ENCODE measurements at places on chromosomes 4 and X.

GRCh38 chr4:152109531-152110509 is 349.0 kb upstream of the GATB start:
- no peak for DNase-seq

GRCh38 chrX:17185431-17185830 is 189.6 kb upstream of the NHS start:
- DNase-seq, result no peak

GRCh38 chr4:80049402-80049801 is 23.6 kb downstream of the ANTXR2 start:
- DNase-seq, result peak; percentile 55

- DNase-seq, result no peak
Measured at GRCh38 chrX:145609951-145610511, 207.6 kb upstream of the SLITRK2 start.

GRCh38 chrX:39766085-39766726 is 331.6 kb downstream of the BCOR start:
- DNase-seq, result no peak

DNA sequence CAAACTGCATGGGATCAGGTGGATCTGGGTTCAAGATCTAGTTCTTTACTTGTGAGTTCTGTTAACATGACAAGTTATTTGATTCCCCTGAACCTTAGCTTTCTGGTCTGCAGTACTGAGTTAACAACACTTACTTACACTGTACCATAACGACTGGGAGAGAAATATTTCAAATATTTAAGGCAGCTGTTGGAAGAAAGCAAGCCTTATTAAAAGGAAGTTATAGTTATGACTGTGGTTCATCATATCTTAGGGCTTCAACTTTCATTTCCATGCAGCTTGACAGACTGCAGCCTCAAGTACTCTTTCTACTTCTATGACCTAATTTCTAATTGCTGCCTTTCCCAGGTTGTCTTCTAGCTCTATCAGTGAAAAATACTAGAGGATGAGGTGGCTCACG is 40.0 kb upstream of the PDGFRA start:
- DNase-seq, result no peak

- DNase-seq, result no peak
Measured at GRCh38 chrX:94178145-94178788, 504.3 kb downstream of the FAM133A start.

- DNase-seq, result no peak
Measured at GRCh38 chrX:22090181-22090580, 58.1 kb downstream of the PHEX start.

DNA sequence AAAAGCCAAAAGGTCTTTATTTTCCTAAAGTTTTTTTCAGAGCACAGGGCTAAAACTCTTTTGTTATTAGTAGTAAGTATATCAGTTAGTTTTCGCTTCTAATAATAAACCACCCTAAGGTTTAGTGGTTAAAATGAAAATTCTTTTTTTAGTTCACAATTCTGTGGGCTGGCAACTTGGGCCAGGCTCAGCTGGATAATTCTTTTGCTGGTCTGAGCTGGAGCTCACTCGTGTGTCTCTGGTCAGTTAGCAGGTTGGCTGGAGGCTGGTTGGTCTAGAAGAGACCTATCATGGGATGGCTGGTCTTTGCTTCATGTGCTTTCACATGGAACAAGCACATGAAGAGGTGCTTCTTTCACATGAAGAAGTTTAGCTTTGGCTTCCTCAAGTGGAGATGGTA is 227.1 kb upstream of the LCORL start:
- no peak for DNase-seq

DNA sequence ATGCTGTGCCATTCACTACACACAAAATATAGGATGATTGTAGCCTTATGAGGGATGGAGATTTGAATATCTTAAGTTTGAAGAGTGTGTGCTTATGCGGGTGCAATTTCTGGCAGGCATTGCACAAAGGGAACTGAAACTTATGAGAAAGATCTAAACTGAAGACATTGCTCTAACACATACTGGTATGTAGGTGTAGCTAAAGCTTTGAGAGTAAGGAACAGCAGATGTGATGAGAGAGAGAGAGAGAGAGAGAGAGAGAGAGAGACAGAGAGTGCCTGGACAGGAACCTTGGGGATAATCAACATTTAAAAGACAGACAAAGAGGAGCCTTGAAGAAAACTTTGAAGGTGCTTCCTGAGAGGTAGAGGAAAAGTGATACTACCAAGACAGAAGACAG is 379.7 kb downstream of the SPRY1 start:
- no peak for DNase-seq

GRCh38 chr4:148044912-148045352 is 313.0 kb downstream of the ARHGAP10 start:
- no peak for DNase-seq

GRCh38 chr4:183960046-183960420 is 54.9 kb downstream of the STOX2 start:
- DNase-seq, result peak; percentile 86

All from neural progenitor cell (in vitro differentiated cells).